ENCODE measurements at places on chromosomes 7 and 10.

GRCh38 chr7:135938563-135938962 is 38.6 kb downstream of the MTPN start:
- DNase-seq: no peak

GRCh38 chr10:98302741-98303365 is 34.9 kb upstream of the LOXL4 start:
- no peak for DNase-seq

DNA sequence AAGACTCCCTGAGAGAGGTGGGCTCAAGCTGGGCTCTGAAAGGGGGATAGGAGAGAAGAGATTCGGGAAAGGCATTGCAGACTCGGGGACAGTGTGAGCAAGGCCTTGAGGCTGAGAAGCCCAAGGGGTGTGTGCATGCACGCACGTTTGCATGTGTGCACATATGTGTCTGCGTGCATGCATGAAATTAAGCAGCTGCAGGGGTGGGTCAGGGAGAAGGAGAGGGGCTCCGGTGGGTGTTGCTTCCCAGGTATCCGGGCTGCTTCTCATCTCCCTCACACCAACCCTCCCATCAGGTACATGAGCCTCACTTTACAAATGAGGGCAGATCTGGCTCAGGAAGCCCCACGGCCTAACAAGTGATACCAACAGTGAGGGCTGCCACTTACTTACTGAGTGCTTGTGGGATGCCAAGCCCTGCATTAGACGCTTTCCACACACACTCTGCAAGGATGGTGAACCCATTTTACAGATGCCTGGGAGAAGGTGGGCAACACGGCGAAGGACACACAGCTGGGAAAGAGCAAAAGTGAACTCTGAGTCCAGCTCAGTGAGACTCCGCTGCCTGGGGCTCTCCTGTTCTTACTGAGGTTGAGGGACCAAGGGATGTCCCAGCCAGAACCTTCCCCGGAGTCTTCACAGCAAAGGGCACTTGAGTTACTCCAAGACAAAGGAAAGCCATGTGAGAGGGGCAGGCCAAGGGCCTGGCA is 26.4 kb downstream of the ZCCHC24 start:
- DNase-seq: no peak

DNA sequence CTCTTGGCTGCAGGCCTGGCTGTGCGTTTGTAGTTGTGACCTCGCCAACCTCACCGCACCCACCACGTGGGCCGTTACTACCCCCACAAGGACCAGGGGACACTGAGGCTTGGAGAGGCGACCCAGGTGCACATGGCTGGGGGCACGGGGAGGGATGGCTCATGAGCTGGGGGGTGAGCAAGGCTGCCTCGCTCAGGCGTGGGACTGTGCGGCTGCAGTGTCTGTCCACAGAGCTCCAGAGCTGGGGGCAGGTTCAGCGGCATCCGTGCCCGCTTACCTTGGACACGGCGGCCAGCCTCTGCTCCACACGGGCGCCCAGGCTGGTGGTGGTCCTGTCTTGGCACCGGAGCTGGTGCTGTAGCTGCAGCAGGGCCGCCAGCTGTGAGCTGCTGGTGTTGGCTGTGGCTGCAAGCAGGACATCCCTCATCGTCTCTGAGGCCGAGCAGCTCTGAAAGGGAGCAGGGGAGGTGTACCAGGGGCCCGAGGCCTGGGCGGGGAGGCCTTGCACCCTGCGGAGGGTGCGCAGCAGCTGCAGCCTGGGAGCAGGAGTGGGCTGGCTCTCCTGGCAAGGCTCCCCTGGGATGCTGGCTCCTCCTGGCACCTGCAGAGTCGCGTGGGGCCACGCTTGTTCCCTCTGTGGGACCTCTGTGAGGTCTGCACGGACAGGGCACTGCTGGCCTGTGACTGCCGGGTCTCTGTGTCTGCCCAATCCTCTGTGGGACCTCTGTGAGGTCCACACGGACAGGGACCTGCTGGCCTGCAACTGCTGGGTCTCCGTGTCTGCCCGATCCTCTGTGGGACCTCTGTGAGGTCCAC is 60.0 kb upstream of the NKX6-2 start:
- no peak for DNase-seq

GRCh38 chr10:27252267-27253000 is 11.8 kb upstream of the ACBD5 start:
- no peak for DNase-seq

Data from NCI-H1694 (cell line).